Activated B cell treated with CpG ODN at 0.5 μM for 24 hours (primary cell): ENCODE measurements at places on chromosomes 7 and 10.
A peak's percentile ranks its signal among the peaks of the same experiment; 100 is the strongest.

GRCh38 chr10:75733135-75733890 lies 301.9 kb downstream of the LRMDA start:
- no peak for DNase-seq

DNA sequence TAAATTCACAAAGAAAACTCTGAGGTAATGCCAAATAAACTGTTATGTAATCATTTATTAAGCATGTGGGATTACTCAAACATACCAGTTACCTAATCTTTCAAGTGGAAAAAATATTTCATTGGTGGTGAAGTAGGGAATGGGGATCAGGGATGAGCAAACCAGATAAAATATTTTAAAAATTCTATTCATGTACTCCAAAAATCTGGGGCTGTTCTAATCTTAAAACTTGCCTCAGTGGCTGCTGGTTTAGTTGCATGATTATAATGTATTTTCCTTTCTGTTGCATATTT lies 19.5 kb downstream of the LMOD2 start:
- no peak for DNase-seq

DNA sequence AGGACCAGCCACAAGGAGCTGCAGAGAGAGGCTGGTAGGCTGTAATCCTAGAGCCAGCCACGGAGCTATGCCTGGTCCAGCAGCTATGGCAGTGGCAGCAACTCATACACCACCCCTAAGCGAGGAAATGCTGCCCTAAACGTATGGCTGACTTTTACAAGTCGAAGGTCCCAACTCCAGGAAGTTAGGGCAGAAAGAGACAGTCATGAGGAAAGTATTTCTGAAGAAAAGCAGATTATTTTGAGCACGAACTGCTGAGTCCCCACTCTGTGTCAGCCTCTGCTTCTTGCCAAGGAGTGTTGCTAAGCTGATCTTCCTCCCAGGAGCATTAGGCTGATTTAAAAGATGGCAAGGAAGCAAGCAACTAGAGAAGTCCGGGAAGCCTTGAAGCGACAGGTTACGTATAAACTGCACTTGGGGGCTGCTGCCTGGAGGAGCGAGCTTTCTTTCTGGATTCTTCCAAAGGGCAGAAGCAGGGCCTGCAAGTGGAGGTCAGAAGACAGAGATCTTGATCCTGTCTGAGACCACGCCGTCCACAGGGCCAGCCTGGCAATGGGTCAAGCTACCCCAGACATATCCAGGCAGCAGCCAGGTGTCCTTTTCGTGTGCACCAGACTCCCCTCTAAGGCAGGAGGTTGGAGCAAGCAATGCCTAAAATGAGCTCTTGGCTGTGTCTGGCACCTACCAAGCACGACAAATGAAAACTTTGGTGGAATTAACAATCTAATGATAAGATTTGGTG lies 39.4 kb downstream of the PLXNA4 start:
- no peak for DNase-seq

GRCh38 chr10:33566426-33566825 lies 232.0 kb upstream of the NRP1 start:
- no peak for DNase-seq

DNA sequence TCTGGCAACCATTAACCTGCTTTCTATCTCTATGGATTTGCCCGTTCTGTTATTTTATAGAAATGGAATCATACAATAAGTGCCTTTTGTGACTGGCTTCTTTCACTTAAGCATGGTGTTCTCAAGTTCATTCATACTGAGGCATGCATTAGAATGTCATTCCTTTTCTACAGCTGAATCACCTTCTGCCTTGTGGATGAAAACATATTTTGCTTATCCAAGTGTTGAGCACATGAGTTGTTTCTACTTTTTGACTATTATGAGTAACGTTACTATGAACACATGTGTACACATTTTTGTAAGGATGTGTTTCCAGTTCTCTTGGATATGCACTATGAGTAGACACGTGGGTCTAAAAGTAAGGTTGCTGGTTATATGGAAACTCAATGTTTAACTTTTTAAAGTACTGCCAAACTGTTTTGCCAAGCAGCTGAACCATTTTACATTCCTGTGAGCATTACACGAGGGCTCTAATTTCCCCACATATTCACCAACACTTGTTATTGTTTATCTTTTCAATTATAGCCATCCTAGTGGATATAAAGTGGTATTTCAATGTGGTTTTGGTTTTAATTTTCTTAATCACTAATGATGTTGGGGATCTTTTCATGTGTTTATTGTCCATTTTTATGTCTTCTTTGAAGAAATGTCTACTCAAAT lies 241.3 kb downstream of the FANK1 start:
- no peak for DNase-seq

DNA sequence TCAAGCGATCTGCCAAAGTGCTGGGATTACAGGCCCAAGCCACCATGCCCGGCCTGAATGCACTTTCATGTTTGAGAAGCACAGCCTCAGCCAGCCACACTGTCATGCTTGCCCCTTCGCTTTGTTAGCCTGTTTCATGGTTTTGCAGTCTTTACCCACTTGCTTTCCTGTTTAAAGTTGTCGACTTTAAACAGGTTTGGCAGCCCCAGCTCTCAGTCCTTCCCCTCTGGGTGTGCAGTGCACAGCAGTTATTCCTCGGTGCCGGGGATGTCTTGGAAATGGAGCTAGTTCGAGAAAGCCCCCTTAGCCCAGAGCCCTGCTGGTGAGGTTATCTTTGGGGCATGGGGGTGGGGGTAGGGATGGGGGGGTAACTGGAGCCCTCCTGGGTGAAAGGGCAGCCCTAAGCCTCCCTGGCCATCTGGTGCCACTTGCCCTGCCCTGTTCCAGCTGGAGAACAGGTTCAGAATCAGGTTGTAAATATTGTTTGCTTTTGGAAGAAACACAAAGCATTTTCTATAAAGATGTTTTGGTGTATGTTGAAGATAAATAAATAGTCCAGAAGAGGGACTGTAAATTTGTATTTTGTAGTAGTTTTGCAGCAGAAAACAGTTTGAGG lies 14.8 kb downstream of the TSPAN14 start:
- no peak for DNase-seq

DNA sequence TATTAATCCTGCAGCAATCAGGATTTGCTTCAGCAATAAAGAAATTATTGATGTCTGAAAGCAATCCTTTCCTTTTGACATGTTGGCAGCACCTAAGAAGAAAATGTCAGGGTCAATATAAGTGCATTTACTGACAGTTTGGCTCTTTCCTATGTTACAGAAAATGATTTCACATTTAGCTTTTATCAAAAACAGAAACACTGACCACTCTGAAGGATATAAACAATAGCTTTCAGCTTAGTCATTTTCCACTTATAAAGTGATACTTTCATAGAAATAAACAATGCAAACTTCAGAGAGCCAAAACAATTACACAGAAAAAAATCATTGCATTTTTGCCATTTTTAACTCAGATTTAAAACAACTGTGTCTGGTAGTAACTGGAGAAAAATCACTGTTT lies 325.6 kb upstream of the KAT6B start:
- DNase-seq: no peak

- no peak for DNase-seq
Observed at GRCh38 chr7:74612015-74612829, 45.3 kb upstream of the GTF2I start.

DNA sequence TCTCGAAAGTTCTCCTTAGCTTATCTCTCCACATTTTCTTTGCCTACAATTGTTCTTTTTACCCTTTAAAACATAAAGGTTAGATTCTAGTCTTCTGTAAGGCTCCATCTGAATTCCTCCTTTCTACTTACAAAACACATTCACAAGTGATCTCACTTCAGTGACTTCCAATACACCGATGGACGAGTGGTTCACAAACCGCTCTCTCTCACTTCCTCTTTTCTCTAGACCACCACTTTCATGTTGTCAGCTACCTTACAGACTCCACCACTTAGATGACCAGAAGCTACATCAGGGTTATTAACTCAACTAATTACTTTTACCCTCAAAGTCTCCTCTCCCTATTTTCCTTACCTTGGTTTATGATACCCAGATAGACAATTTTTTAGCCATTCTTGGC lies 11.8 kb downstream of the MET start:
- no peak for DNase-seq

GRCh38 chr10:30014511-30014910 lies 44.9 kb downstream of the JCAD start:
- no peak for DNase-seq

GRCh38 chr7:95915731-95916130 lies 143.4 kb downstream of the DYNC1I1 start:
- DNase-seq: no peak

DNA sequence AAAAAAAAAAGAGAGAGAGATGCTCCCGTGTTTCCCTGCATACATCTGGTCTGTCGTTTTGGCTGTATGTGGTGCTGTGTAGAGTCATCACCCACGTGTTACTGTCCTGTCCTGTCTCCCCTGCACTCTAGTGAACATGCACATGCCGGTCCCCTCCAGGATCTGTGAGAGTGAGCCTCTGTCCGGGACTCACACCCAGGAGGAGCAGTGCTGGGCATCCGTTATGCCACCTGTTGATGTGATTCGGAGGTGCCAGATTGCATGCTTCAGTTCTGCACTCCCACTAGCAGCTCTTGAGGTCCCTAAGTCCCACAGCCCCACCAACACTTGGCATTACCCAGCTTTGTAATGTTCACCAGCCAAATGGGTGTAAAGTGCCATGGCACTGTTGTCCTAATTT lies 16.4 kb downstream of the GHRHR start:
- no peak for DNase-seq

DNA sequence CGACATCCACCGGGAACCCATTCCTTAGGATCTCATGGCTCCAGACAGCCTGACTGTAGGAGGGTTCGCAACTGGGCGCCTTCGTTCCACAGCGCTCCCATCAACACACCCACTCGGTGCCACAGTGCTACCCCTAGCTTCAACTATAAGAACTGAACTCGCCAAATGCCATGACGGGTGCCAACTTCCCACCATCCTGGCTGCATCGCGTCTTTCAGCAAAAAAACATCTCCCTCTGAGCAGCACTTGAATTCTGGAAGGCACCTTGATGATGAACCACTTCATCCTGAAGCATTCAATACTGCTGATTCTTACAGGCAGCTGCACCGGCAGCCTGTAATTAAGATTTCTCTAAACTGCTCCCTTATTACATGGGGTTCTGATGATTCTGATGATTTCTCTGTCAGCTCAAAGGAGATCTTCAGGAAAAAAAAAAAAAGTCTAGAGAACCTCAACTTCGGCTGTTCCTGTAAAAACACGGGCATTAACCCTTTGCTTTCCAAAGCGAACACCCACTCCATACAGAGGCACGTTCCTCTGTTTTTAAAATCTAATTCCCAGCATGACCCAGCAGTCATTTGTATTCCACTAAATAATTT lies 1.3 kb downstream of the CYTH3 start:
- DNase-seq: peak; percentile 21

DNA sequence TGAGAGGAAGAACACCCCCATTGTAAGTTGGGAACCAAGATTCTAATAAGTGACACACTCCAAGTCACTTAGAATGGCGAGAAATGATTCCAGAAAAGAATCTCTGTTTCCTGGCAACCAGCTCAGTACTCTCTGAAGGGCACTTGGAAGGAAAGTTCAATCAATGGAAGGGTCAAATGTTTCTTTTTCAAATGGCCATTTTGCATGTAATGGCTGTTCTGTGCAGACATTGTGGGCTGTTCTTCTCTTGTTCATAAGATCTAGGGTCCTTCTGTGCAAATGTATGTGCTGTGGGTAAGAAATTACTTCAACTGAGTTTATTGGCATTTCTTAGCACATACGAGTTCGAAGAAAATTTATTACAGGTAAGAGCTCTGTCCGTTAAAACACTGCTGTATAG lies 145.3 kb downstream of the EVX1 start:
- no peak for DNase-seq

DNA sequence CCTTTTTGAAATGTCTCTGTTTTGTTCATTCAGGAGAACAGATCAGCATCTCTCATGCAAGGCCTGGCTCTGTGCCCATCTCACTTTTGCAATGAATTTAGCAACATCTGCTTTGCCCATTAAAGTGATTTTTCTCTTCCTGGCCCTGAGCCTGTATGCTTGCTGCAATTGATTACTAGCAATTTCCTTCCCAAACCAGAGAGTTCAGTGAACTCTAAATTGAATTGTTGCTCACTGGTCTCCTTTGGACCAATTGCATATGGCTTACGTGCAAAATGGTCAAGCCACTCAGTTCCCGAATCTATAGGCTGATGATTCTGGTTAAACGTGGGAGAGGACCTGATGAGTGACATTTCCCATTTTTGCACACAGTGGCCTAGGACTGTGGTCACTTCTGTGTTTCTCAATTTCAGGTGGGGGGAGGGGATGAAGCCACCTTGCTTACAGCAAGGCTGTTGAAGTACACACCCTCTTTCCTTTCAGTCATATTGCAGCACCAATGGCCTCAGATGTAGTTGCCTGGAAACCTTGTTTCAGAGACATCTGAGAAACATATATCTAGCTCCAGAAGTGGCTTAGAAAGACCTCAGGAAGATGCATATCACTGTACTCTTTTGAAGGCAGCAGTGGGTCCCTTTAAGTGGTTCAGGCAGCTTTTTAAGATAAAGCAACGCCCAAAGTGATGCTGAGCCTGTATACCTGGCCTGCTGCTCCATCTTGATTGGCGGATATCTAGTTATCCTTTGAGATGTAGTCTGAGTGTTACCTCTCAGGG lies 201.4 kb downstream of the PTEN start:
- DNase-seq: no peak

DNA sequence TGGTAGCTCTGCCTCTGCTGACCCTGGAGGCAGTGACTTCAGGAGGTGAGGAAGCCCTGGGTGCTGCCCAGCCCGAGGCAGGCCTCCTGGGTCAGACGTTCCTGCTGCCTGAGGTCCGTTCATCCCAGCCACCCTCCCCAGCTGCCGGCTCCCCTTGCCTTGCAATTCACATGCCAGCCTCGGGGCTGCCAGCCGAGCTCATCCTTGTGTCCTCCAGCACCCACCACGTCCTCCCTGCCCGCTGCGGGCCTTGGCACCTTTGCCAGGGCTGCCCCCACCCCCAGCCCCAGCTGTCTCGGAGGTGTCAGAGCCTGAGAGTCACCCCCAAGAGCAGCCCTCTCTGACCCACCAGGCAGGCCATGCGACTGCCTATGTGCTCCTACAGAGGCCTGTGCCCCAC lies 162.1 kb upstream of the RNF32 start:
- DNase-seq: no peak

DNA sequence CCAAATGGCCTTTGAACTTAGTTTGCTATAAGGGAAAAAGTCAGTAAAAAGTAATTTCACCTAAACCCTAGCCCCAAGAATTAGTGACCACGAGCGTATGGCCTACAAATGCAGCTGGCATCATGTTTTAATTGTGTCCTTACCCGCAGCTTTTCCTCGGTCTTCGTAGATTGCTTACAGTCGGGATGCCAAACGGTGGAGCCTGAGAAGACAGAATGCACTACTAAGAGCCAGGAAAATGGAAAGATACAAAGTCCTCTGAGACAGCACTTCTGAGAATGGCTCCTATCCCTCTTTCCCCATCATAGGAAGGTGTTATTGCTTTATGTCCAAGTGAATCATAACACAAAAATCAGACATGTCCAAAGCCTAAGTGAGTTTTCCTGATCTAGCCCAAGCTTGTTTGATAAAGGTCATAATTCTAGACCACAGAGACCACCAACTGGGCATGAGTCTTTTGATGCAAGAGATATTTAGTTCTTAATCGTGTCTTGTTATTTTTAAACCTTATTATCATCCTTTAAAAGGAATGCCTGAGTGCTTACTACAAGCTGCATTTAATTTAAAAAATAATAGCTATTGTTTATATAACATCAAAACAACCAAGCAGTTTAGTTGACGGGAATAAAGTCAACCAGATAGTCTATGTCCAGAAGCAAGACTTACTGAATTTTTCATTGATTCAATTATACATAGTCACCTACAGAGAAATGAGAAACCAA lies 83.7 kb upstream of the AFAP1L2 start:
- no peak for DNase-seq
